Progenitor cell of endocrine pancreas (in vitro differentiated cells): ENCODE measurements at places on chromosomes 1 and 21. TPM values are rescaled to one million over a fixed set of nuclear protein-coding genes. Genes with fewer than 3 reads are reported as not detected.

UTS2 gene
- not detected in 2 replicates for total RNA-seq

DCAF6 gene
- total RNA-seq: 42.7 and 45.7 TPM in 2 replicates

TOE1 gene
- total RNA-seq: 11.7 and 12.3 TPM in 2 replicates

SPRR3 gene
- not detected in 2 replicates for total RNA-seq

LCE1C gene
- not detected in 2 replicates for total RNA-seq

PDC gene
- not detected in 2 replicates for total RNA-seq

EPHB2 gene
- 64.2 and 69.4 TPM in 2 replicates for total RNA-seq

INTS11 gene
- 163 and 177 TPM in 2 replicates for total RNA-seq

SLC30A10 gene
- total RNA-seq: 1.1 and 1.2 TPM in 2 replicates

DNA sequence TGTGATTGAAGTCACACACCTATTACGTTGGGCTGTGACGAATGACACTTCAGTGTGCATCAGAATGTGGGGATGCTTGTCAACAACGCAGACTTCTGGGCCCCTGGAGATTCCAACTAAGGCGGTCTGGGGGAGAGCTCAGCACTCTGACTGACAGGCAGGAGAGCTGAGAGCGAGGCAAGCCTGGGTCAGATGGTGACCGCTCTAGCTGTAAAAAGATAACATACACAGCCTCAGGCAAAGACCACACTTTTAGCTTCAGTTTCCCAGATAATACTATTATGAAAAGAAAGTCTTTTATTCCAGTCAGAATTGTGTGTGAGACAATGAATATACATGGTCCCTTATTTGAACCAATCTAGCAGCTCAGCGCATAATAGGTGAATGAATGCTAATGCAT lies 25.4 kb downstream of the EDARADD start:
- H3K4me1 ChIP-seq: peaks cover 3% of the 10 kb centered on the region
- no peak overlapping the region for H3K4me3 ChIP-seq
- no peaks in the 10 kb centered on the region for H3K27me3 ChIP-seq
- no peak overlapping the region for H3K27ac ChIP-seq

- H3K36me3 ChIP-seq: no peaks in the 10 kb centered on the region
- H3K4me1 ChIP-seq: peaks cover 5% of the 10 kb centered on the region
- peaks cover 41% of the 10 kb centered on the region for H3K27me3 ChIP-seq
- no peak for DNase-seq
Measured at GRCh38 chr1:241356187-241356518, 852 bp downstream of the RGS7 start.

GRCh38 chr1:225354906-225355305 lies 72.9 kb downstream of the LBR start:
- H3K4me1 ChIP-seq: peaks cover 14% of the 10 kb centered on the region
- no peak for DNase-seq
- H3K4me3 ChIP-seq: no peak overlapping the region
- no peak overlapping the region for H3K27ac ChIP-seq
- H3K27me3 ChIP-seq: no peaks in the 10 kb centered on the region
- no peaks in the 10 kb centered on the region for H3K36me3 ChIP-seq

- no peak overlapping the region for H3K27ac ChIP-seq
- no peak overlapping the region for H3K4me3 ChIP-seq
- no peaks in the 10 kb centered on the region for H3K4me1 ChIP-seq
- H3K36me3 ChIP-seq: no peaks in the 10 kb centered on the region
- DNase-seq: no peak
Measured at GRCh38 chr1:231318015-231318355, 19.7 kb downstream of the EXOC8 start.

DNA sequence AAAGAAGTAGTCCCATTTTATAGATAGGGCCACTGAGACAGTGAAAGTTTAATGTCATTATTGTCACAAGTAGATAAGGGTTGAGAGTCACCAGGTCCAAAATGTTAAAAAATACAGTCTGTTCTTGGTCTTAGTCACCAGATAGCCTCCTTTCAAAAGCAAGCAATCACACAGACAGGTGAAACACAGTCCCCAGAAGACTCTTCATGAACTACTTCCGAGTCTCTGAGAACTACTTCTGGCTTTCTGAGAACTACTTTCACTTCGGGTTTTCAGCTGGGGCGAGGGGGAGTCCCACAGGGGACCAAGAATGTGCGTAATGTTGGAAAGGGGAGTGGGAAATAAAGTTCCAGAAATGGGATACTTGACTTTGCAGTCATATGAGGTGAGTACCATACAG lies 143.2 kb downstream of the HHIPL2 start:
- no peak overlapping the region for H3K27ac ChIP-seq
- peaks cover 9% of the 10 kb centered on the region for H3K4me1 ChIP-seq
- peaks cover 5% of the 10 kb centered on the region for H3K27me3 ChIP-seq

DNA sequence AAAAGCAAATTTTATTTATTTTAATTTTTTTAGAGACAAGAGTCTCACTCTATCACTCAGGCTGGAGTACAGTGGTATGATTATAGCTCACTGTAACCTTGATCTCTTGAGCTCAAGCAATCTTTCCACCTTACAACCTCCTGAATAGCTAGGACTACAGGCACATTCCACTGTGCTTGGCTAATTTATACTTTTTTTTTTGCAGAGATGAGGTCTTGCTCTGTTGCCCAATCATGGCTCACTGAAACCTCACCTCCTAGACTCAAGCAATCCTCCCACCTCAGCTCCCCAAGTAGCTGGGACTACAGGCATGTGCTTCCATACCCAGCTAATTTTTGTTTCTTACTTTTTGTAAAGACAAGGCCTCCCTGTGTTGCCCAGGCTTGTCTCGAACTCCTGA lies 49.5 kb downstream of the DR1 start:
- no peaks in the 10 kb centered on the region for H3K36me3 ChIP-seq
- no peaks in the 10 kb centered on the region for H3K27me3 ChIP-seq
- DNase-seq: no peak

GRCh38 chr1:189605226-189605625 lies 872.4 kb downstream of the BRINP3 start:
- H3K27ac ChIP-seq: no peak overlapping the region
- H3K27me3 ChIP-seq: no peaks in the 10 kb centered on the region
- H3K4me1 ChIP-seq: peaks cover 10% of the 10 kb centered on the region

DNA sequence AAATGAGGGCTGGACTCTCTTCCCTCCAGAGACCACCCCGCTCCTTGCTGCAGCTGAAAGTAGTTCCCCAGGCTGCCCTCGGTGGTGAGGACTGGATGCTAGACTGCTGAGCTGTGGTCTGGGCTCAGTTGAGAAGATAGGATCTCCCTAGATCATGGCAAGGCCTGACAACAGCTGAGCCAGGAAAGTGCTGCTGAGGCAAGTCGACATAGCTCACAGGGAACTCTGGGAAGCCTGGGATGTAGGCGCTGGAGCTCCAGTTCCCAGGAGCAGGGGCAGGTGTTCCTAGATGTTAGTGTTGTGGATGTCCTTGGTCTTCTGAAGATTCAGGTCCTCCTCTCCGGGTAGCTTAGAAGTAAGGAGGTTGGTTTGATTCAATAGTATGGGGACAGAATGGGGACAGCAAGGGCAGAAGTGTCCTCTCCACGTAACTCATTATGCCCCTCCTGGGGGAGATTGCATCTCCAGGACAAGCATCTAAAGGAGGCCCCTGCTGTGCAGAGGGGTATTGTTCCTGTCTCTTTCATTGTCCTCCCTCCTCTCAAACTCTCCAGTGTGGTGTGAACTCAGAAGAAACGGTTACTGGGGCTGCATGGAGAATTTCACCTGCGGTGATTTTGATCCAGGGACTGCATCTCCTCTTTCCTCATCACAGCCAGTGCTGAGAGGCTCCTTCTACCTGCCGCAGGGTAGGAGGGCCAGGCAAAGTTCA lies 3.7 kb downstream of the CYB561D1 start:
- no peak overlapping the region for H3K27ac ChIP-seq
- H3K27me3 ChIP-seq: no peaks in the 10 kb centered on the region
- DNase-seq: no peak
- H3K4me1 ChIP-seq: no peaks in the 10 kb centered on the region

- no peaks in the 10 kb centered on the region for H3K4me1 ChIP-seq
- no peak overlapping the region for H3K27ac ChIP-seq
- H3K27me3 ChIP-seq: no peaks in the 10 kb centered on the region
- peaks cover 23% of the 10 kb centered on the region for H3K36me3 ChIP-seq
- no peak for DNase-seq
Measured at GRCh38 chr1:3871451-3871805, 14.2 kb downstream of the DFFB start.

DNA sequence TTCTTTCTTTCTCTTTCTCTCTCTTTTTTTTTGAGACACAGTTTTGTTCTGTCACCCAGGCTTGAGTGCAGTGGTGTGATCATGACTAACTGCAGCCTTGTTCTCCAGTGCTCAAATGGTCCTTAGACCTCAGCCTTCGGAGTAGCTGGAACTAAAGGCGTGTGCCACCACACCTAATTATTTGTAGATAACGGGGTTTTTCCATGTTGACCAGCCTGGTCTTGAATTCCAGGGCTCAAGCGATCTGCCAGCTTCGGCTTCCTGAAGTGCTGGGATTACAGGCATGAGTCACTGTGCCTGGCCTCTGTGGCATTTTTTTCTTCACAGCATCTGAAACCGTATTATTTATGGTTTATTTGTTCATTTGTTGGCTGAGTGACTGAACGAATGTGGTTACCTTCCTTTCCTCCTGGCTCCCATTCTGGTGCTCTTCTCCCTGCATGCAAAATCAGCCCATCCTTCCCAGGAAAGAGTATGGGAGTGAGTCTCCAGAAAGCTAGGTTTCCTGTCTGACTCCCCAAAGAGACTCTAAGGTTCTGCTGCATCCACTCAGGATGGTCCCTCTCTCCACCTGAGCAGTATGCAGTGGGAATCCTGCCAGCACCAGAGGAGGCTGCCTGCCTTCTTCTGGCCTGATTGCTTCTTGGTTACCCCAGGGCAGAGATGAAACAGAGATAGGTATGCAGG lies 155.0 kb upstream of the BEND5 start:
- H3K27ac ChIP-seq: no peak overlapping the region
- no peak overlapping the region for H3K4me3 ChIP-seq
- H3K4me1 ChIP-seq: no peaks in the 10 kb centered on the region

GRCh38 chr1:96649301-96649700 lies 72.3 kb upstream of the PTBP2 start:
- H3K27ac ChIP-seq: no peak overlapping the region
- no peak overlapping the region for H3K4me3 ChIP-seq
- no peaks in the 10 kb centered on the region for H3K27me3 ChIP-seq
- H3K4me1 ChIP-seq: peaks cover 8% of the 10 kb centered on the region
- DNase-seq: no peak

- H3K27me3 ChIP-seq: peaks cover 23% of the 10 kb centered on the region
- DNase-seq: no peak
- peak overlapping the region; percentile 93 for H3K4me3 ChIP-seq
- H3K27ac ChIP-seq: peak overlapping the region; percentile 96
- H3K4me1 ChIP-seq: peaks cover 52% of the 10 kb centered on the region
Measured at GRCh38 chr21:44871576-44872269, 1.8 kb downstream of the PTTG1IP start.

GRCh38 chr1:229388897-229389580 lies 44.9 kb downstream of the ACTA1 start:
- no peak overlapping the region for H3K4me3 ChIP-seq
- no peaks in the 10 kb centered on the region for H3K4me1 ChIP-seq
- H3K36me3 ChIP-seq: no peaks in the 10 kb centered on the region
- no peak overlapping the region for H3K27ac ChIP-seq
- H3K27me3 ChIP-seq: peaks cover 2% of the 10 kb centered on the region

DNA sequence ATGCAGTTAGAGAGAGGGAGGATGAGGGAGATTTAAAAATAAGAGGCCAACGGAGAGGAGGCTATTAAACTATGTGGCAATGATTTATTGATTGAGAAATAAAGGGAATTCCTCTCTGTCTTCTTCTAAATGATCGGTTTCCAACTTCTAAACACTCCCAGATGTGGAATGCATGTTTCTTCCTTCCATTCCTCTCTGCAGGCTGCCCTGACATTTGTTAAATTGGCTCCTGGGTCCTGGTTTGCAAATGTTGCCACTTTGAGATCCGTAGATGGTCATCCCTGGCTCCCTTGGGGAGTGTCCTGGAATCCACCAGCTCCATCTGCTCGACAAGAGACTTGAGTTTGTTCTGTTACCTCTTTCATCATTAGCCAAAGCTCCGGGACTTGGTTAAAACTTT lies 10.3 kb upstream of the C1orf198 start:
- H3K4me1 ChIP-seq: peaks cover 7% of the 10 kb centered on the region
- peaks cover 5% of the 10 kb centered on the region for H3K36me3 ChIP-seq
- no peak overlapping the region for H3K27ac ChIP-seq
- no peak for DNase-seq

- no peak for DNase-seq
- H3K36me3 ChIP-seq: peaks cover 3% of the 10 kb centered on the region
- peaks cover 3% of the 10 kb centered on the region for H3K4me1 ChIP-seq
- H3K27ac ChIP-seq: no peak overlapping the region
Measured at GRCh38 chr1:183830389-183830788, 25.5 kb downstream of the RGL1 start.

DNA sequence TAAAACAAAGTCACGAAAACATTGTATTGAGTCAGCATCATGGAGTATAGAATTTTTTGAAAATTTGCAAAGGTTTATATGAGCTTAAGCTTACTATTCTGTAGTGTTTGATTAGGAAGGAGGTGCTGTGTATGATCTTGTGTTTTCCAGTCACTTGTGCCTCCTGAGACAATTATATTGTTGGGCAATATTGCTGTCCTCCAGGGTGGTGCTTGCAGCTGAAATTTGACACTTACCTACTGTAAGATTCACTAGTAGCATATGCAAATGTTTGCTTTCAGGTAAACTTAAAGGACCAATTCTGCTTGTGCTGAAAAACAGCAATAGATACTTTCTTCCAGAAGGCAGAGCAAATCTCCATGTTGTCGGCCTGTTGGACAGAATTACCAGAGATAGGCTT lies 268.0 kb downstream of the TGFB2 start:
- no peak overlapping the region for H3K4me3 ChIP-seq
- H3K4me1 ChIP-seq: peaks cover 1% of the 10 kb centered on the region
- H3K36me3 ChIP-seq: peaks cover 2% of the 10 kb centered on the region
- no peak for DNase-seq
- H3K27ac ChIP-seq: no peak overlapping the region

GRCh38 chr1:172154551-172154950 lies 265.9 kb upstream of the C1orf105 start:
- no peak overlapping the region for H3K27ac ChIP-seq
- no peaks in the 10 kb centered on the region for H3K4me1 ChIP-seq

DNA sequence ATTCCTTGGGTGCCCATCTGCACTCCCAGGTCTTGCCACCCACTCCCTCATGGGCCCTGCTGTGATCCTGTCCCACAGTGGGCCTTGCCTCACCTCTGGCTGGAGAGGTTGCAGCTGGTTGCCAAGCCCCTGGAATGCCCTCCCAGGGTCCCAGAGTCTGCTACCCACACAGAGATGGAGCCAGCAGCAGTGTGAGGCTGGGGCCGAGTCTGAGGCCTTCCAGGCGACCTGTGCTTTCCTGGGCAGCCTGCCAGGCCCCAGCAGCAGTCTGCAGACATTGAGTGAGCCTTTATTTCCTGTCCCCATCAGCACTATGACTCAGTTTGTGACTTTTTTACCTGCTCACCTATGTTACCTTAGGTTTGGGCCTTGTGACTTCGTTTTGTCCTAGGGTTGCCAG lies 25.0 kb upstream of the TSPAN2 start:
- no peaks in the 10 kb centered on the region for H3K36me3 ChIP-seq
- no peak overlapping the region for H3K4me3 ChIP-seq
- H3K27me3 ChIP-seq: no peaks in the 10 kb centered on the region
- H3K4me1 ChIP-seq: peaks cover 2% of the 10 kb centered on the region
- no peak for DNase-seq

DNA sequence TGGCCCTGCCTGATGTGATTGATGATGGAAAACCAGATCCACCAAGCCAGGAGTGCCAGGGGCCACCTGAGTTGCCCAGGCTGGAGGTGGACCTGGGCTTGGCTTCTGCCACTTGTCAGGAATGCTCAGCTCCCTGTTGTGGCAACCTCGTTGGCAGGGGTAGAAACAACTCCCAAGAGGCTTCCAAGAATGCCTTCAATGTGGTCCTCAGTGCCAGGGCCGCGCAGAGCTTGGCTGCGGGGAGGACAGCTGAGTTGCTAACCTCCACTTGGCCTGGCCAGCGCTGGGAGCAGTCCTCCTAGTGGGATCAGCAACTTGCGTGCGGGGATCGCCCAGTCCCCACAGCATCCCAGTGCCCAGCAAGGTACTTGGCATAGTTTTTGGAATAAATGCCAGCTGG lies 9.0 kb downstream of the MYOM3 start:
- peak overlapping the region; percentile 56 for H3K4me3 ChIP-seq
- DNase-seq: no peak
- H3K27me3 ChIP-seq: no peaks in the 10 kb centered on the region
- peaks cover 45% of the 10 kb centered on the region for H3K4me1 ChIP-seq
